ENCODE measurements at places on chromosomes 3 and 15.

- no peak for ATAC-seq
Measured at GRCh38 chr3:25480811-25481210, 52.7 kb downstream of the RARB start.

DNA sequence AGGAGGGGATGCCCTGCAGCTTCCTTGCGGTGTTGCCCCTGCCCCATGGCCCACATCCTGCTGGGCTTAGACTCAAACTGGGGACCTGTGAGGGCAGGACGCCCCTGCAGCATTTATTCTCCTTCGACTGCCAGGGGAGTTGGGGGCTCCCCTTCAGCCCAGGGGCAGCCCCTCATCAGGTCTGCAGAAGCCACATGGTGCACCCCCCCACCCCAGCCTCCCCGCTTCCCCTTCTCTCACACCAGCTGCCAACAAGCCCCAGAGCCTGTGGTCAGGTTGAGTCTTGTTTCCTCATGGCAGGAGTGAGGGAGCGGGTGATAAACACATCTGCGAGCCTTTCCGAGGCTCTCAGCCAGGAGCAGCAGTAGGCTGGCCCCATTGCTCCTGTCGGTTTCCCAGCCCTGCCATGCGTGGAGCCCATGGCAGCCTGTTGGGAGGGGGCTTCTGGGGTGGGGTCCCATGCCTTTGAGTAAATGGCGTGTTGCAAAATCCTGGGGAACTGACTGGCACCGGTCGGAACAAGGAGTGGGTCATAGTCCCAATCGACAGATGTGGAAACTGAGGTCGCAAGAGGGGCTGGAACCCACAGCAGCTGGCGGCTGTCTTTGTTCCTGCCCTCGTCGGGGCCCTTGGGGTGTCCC lies 27.8 kb downstream of the WNT7A start:
- ATAC-seq: no peak

DNA sequence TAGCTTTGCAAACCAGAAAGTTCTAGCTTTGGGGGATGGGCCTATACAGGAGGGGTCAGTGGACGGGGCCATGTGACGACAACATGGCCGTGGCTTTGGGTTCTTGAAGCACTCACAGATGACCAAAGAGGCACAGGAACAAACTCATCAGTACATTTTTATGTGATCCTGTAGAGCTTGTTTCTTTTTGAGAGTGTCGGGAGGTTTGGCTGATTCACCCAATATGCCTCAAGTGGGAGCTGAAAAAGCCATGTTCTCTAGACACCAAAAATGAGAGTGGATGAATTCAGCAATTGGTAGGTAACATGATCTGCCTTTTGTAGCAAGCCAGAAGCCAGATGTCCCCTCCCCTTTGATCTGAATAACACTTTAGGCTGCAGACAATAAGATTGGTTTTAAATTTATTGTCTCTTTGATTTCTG lies 30.1 kb downstream of the GREM1 start:
- ATAC-seq: peak; percentile 32

DNA sequence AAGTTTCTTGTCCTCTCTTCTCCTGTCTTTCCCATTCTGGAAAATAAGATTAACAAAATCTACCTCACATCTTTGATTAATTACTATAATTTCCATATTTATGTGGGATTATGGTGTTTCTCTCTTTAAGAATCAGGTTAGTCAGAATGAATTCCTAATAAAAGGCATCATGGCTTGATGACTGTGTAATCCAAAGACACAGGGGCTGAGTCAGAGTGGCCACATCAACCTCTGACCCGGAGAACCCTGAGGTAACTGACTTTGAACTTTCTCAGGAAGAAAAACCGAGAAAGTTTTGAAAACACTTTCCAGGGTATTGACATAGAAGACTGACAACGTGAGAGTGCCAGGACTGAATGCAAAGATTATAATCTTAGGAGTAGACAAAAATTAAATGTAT lies 170.3 kb upstream of the MCTP2 start:
- ATAC-seq: no peak

- peak; percentile 15 for ATAC-seq
Measured at GRCh38 chr3:39753391-39753790, 56.0 kb upstream of the MYRIP start.

DNA sequence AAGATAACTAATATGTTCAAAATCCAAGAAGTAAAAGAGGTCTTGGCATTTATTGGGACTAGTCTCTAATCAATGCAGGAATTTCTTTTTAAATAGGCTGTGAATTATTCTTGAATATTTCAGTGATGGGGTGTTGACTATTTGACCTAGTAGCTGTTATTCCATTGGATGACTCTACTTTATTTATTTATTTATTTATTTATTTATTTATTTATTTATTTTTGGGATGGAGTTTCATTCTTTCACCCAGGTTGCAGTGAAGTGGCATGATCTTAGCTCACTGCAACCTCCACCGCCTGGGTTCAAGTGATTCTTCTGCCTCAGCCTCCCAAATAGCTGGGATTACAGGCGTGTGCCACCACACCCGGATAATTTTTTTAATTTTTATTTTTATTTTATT lies 1227.8 kb downstream of the ZPLD1 start:
- no peak for ATAC-seq

DNA sequence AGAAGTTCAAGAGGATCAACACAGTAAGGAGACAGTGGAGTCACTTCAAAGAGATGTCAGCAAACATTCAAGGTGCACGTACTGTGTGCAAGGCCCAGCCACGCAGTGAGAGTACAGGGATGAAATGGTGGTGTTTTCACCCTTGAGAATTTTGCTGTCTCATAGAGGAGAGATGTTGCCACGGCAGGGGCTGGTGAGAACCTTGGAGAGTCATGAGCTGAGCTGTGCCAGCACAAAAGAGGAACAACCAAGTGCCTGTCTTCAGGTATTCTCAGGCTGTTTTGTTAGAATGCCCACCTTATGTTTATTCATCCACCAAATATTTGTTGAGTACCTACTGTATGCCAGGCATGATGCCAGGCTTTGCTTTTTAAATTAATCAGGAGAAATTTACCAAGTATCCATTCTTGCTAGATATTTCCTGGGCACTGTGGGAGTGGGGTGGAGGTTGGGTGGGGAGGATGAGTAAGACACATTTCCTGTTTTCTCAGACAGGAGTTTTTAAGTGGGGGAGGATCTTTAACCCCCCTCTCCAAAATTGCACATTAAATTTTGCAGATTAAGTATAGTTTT lies 72.6 kb downstream of the SLC6A11 start:
- no peak for ATAC-seq

GRCh38 chr15:69659454-69660050 lies 206.9 kb downstream of the RPLP1 start:
- ATAC-seq: no peak

DNA sequence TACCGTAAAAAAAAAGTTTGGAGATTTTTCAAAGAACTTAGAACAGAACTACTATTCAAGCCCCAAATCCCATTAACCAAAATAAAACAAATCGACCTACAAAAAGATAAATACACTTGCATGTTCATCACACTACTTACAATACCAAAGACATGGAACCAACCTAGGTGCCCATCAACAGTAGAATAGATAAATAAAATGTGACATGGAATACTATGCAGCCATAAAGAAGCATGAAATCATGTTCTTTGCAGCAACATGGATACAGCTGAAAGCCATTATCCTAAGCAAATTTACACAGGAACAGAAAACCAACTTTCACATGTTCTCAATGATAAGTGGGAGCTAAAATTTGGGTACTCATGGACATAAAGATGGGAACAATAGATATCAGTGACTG lies 768.7 kb downstream of the ROBO1 start:
- no peak for ATAC-seq

DNA sequence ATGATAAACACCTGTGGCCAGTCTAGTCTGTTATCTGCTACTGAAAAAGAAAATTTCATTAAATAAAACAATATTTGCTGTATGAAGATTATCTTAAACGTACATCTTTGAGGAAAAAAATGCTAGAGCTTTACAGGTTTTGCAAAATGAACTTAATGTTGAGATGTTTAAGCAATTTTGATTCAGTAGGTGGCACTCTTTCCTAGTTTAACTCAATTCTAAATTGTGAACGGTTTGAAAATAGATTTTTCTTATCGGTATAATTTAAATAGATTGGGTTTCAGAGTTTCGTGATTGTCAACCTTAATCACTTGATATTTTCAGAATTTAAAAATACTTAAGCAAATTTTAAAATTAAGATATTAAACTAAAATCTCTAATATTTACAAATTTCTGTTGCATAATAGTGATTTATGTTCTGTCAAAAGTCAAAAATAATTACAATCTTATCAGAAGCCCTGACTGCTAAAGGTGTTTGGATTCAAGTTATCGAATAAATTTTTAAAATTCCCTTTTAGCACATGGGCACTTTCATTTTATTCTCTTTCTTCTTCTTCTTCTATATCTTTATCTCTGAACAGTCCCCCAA lies 7.0 kb upstream of the RNF111 start:
- peak; percentile 63 for ATAC-seq

GRCh38 chr3:149726716-149727407 lies 25.4 kb downstream of the COMMD2 start:
- ATAC-seq: no peak

DNA sequence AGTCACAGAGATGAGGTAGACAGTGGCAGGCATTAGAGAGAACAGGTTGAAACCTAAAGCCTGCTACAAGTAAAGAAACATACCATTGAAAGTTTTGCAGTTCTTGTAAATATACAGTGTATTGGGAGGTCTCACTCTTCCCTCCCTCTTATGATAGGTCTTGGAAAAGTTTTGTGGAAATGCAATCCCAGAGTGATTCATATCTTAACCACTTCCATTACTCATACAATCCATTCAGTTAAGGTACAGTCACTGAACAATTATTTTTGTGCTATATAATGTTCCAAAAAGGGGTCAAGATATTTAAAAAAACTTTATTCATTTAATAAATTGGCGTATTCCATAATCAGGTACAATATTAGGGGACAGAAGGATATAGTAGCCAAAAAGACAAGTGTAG lies 737.7 kb upstream of the ALCAM start:
- peak; percentile 94 for ATAC-seq

DNA sequence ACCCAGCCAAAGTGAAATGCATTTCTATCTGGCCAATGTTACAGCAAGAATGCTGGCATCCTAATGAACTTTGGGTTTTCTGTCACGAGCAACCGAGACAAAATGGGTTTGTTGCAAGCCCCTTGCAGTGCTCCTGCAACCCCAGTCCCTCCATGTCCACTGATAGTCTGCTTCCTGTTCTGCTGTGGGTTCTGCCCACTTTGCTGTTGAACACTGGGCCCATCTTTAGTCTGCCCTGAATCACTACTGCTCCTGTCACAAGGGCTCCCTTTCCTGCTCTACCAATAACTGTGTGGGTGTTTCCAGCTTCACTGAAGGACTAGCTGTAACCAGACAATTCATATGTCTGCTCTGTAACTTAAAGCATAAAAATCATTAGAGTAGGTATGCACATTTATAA lies 12.7 kb upstream of the OXSR1 start:
- no peak for ATAC-seq

DNA sequence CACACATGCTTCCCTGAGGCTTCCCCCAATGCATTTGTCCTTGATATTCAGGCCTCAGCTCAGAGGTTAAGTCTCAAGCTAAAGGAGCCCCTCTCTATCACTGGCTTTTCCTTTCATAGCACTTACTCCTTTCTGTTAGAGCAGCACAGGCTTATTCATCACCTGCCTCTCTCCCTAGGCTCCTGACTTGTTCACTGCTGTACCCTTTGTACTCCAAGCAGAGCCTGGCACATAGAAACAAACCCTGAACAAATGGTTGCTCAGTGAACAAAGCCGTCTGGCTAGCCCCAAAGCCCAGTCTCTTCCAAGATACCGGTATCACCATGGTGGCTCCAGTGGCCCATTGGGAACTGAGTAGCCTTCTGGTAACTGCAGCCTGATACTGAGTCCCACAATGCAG lies 231.1 kb upstream of the TRIM42 start:
- no peak for ATAC-seq

DNA sequence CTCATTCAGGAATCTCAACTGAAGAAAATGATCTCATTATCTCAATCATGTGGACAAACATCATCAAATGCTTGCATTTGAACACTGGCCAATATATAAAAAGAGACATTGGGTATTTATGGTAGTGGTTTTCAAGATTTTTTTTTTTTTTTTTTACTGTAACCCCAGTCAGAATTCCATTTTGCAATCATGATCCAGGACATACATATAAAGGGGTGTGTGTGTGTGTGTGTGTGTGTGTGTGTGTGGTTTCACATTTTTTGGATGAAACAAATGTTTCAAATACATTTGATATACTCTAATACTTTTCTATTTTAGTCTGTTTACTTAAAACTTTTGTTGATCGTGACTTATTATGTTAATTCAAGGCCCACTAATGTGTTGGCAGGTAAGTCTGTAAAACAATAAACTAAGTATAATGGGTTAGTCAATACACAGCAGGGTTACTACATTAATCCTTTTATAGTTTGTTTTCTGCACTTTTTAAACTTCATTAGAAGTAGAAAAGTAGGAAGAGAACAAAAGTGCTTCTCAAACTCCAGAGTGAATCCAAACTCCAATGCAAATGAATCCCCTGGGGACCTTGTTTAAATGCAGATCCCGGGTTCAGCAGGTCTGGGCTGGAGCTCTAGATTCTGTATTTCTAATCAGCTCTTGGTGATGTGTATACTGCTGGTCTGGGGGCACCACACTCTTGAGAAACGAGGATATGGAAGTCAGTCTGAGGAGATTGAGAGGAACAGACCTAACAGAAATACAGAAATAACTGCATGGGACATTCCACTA lies 17.6 kb downstream of the THRB start:
- ATAC-seq: no peak

DNA sequence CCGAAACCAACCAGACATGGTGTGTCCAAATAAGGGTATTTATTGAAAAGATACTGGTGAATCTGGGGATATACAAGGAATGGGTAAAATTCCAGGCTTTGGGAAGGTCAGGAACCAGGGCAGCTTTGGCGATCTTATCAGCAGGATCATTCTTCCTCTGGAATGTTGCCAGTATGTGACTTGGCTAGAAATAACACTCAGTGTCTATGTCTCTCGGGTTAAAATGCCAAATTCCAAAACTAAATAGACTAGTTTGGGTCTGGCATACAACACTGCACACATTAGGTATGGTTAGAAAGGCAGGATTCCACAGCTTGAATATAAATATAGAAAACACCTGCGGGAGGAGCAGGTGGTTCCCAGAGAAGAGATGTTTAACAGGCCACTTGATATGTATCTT lies 220.2 kb upstream of the CD96 start:
- ATAC-seq: no peak

- no peak for ATAC-seq
Measured at GRCh38 chr15:64193971-64194370, 31.1 kb upstream of the PPIB start.

GRCh38 chr15:64423970-64424369 lies 36.3 kb downstream of the TRIP4 start:
- ATAC-seq: no peak

GRCh38 chr3:23377928-23378672 lies 175.0 kb downstream of the UBE2E2 start:
- ATAC-seq: no peak

DNA sequence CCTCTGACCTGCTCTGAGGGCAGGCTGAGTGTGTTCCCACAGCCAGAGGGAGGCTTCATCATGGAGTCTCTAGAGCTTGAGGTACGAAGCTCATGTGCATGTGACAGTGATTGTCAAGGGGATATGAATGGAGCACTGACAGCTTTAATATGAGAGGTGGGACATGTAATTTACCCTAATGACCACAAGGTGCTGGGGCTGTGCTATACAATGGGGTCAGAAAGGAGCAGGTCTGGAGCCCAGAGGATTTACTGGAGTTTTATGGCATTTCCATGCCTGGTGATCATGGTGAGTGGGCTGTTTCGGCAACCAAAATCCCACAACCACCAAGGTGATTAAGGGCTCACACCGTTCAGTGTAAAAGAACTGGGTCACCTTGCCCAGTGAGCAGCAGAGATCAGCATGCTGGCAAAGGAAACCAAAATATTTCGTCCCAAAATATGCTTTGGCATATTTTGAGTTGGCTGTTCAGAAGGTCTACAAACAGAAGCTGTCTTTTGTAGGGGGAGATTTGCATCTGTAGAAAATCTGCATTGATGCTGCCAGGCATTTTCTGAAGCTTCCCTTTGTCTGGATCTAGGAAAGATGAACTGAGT lies 40.1 kb upstream of the RASGRF1 start:
- no peak for ATAC-seq

Data from SK-N-SH treated with all-trans-retinoic acid at 6 μM for 48 hours (cell line).